ENCODE measurements at places on chromosomes 12 and 14.

DNA sequence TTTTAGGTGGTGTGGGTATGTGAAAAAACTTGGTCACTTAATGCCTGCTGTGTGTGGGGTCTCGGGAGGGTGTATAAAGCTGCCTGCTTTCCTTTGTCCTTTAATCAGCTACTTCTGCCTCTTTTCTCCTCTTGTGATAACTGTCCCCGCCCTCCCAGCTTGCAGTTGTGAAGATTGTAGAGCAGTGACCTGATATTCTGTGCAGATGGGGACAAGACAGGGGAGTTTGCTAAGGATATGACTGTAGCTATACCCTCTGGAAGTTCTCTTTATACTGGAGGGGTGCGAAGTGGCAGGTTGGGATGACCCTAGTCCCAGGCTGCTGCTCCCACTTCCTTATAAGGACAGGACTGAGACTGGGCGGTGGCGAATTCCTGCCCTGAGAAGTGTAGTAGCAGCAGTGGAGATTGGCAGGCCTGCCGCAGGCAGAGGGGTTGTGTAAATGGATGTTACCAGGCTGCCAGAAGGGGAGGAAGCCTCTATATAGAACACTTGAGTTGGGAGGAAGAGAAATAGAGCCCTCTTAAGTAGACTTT lies 835 bp downstream of the MYL6 start:
- DNase-seq, result peak; percentile 78

DNA sequence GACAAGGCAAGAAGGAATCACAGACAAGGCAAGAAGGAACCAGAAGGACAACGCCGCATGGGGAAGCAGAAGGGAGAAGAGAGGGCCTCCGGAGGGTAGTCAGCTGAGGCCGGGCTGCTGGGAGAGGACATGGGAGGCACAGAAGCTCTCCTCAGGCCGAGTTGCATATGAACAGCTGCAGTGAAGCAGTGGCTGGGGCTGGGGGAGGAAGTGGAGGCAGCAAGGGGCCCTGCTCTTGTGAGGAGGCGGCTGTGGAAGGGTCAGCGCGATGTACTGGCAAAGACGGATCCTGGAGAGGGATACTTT lies 22.0 kb upstream of the TMEM106C start:
- DNase-seq, result no peak

GRCh38 chr14:103540821-103541708 lies 12.1 kb downstream of the TRMT61A start:
- no peak for DNase-seq

GRCh38 chr12:68521848-68522502 lies 88.7 kb upstream of the RAP1B start:
- no peak for DNase-seq

DNA sequence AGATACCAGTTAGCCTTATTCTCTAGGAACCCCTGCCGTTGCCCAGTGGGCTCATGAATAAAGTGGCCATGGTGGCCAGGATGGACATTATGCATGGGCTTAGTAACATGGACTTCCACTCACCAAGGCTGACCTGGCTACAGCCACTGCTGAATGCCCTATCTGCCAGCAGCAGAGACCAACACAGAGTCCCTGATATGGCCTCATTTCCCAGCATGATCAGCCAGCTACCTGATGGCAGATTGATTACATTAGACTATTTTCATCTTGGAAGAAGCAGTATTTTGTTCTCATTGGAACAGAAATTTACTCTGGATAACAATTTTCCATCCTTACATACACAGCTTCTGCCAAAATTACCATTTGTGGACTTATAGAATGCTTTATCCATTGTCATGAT lies 16.2 kb upstream of the LPCAT3 start:
- DNase-seq, result no peak

- DNase-seq, result no peak
These were observed 21.6 kb upstream of the CAMKK2 start for GRCh38 chr12:121318121-121318520.
